Uterus (tissue), 4 donors: ENCODE measurements at places on chromosomes 6 and 20. TPM values are rescaled to one million over a fixed set of nuclear protein-coding genes. Genes with fewer than 3 reads are reported as not detected.

DNA sequence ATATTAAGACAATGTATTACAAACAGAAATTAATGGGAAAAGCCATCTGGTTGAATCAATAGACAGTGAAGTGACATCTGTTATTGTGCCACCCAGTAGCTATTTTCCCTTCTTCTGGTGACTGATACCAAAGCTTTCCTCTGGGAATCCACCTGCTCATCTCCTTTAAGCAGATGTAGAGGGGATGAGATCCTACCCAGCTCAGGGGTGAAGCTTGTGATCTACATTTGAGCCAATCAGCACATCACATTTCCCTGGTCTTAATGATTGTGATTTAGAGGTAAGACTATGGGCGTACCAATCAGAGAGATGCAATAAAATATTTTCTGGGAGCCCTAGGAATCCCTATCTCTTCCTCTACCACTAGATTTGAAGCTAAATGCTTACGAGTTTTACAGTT is 782.9 kb downstream of the PTPRT start:
- H3K4me1 ChIP-seq = no peaks in the 10 kb centered on the region
- no peak overlapping the region for H3K4me3 ChIP-seq
- H3K36me3 ChIP-seq = no peaks in the 10 kb centered on the region

DNA sequence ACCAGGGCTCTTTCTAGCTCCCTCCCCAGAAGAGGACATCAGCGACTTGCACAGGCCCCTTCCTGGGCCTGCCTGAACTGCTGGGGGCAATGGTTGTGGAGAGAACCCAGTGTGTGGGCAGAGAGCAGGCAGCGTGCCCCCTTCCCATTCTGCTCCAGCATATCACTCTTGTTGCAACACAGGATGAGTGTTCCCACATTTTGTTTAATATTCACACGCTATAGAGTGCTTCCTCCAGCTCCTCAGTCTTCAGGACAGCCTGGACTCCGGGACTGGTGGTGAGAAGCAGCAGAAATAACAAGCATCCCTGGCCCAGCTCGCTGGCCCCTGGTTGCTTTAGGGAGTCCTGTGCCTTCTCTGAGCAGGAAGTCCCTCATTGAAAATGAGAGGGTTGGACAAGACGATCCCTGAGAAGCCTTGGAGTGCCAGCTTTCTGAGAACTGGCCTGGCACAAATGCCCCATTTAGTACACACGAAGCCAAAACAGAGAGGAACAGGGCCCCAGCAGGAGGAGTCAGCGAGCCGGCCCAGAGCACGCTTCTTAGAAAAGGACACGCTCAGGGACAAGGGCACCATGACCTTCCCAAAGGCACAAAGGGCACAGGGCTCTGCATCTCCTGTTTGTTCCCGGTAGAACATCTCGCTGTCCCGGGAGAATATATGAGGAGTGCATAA is 84.2 kb upstream of the FOXC1 start:
- H3K27me3 ChIP-seq = no peaks in the 10 kb centered on the region
- no peaks in the 10 kb centered on the region for H3K4me1 ChIP-seq
- H3K4me3 ChIP-seq = no peak overlapping the region
- DNase-seq = no peak

- no peaks in the 10 kb centered on the region for H3K36me3 ChIP-seq
- no peak overlapping the region for H3K4me3 ChIP-seq
- no peak overlapping the region for H3K27ac ChIP-seq
- DNase-seq = no peak
Observed at GRCh38 chr6:29442719-29443118, 3.6 kb downstream of the OR10C1 start.

DNA sequence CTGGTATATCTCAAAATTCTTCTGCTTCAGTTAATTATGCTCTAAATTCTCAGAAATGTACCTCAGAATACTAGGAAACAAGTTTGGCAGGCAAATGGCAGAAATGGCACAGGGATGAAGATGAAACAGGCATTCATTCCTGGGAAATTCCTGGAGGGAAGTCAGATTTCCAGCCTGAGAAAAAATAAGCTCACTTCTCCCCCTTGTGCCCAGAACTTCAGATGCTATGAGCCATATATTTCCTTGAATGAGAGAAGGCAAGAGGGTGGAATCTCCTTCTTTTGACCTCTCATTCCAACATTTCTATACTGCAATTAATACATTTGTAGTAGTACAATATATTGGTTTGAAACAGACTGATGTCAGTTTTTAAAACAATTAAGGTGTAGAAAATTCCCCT is 22.8 kb downstream of the RGS17 start:
- H3K27me3 ChIP-seq = no peaks in the 10 kb centered on the region
- no peak overlapping the region for H3K27ac ChIP-seq
- DNase-seq = no peak
- no peaks in the 10 kb centered on the region for H3K36me3 ChIP-seq
- no peaks in the 10 kb centered on the region for H3K4me1 ChIP-seq

- no peak for DNase-seq
- no peaks in the 10 kb centered on the region for H3K36me3 ChIP-seq
- no peak overlapping the region for H3K27ac ChIP-seq
- H3K27me3 ChIP-seq = no peaks in the 10 kb centered on the region
- H3K4me3 ChIP-seq = no peak overlapping the region
- H3K4me1 ChIP-seq = no peaks in the 10 kb centered on the region
Observed at GRCh38 chr6:44868910-44869309, 459.2 kb upstream of the RUNX2 start.

- H3K4me1 ChIP-seq = no peaks in the 10 kb centered on the region
- no peaks in the 10 kb centered on the region for H3K27me3 ChIP-seq
- H3K27ac ChIP-seq = no peak overlapping the region
- H3K36me3 ChIP-seq = no peaks in the 10 kb centered on the region
Observed at GRCh38 chr6:144310765-144311164, 25.6 kb downstream of the UTRN start.

DNA sequence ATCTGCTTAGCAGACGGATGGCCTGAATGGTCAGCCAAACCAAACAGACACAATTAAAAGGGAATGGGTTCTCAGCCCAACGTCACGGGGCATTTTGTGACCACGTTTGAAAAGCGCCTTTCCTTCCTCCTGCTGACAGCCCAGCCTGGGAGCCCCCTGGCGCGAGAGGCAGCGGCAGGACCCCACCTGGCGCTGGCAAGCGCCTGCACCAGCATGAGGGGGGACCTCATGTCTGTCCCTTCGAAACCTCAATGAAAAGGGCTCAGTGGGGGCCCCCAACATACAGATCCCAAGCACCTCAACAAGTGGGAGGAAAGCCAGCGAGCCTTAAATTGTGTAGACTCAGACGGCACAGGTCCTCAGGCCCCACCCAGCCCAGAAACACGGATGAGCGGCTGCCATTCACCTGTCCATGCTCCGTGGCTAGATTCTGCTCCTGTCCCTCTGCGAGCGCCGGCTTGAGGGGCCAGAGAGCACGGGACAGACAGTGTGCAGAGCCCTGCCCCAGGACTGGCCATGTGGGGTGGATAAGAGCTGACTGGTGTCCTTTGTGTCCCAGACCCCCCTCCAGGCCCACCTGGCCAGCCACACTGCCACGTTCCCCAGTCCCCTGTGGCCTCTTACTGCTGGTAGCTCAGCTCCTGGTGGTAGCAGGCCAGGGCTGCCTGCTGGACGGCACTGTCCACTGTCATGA is 87.6 kb downstream of the NINL start:
- no peak overlapping the region for H3K27ac ChIP-seq
- DNase-seq = no peak
- H3K36me3 ChIP-seq = no peaks in the 10 kb centered on the region
- no peaks in the 10 kb centered on the region for H3K4me1 ChIP-seq
- H3K27me3 ChIP-seq = no peaks in the 10 kb centered on the region

DNA sequence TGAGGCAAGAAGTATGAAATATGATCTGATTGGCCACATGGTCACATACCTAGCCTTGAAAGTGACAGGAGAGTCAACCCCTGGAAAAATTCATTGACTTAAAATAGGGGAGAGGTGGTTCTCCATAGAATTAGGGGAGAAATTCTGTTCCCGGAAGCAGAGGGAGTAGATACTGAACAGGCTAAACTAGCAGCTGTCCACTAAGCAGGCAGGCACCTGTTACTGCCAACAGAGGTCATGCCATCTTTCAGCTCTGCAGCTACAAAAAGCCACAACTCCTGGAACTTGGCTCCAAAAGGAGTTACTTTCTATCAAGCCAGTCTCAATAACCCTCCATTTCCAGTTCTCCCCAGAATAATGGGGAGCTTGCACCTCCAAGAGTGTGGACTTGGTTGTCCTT is 352.5 kb downstream of the MAFB start:
- no peak for DNase-seq
- H3K4me3 ChIP-seq = no peak overlapping the region
- H3K36me3 ChIP-seq = no peaks in the 10 kb centered on the region
- no peaks in the 10 kb centered on the region for H3K4me1 ChIP-seq
- H3K27ac ChIP-seq = no peak overlapping the region
- H3K27me3 ChIP-seq = no peaks in the 10 kb centered on the region

GRCh38 chr20:57884956-57885355 is 175.1 kb upstream of the PMEPA1 start:
- no peaks in the 10 kb centered on the region for H3K36me3 ChIP-seq
- no peak for DNase-seq
- no peaks in the 10 kb centered on the region for H3K4me1 ChIP-seq
- no peaks in the 10 kb centered on the region for H3K27me3 ChIP-seq
- no peak overlapping the region for H3K4me3 ChIP-seq
- H3K27ac ChIP-seq = no peak overlapping the region

DNA sequence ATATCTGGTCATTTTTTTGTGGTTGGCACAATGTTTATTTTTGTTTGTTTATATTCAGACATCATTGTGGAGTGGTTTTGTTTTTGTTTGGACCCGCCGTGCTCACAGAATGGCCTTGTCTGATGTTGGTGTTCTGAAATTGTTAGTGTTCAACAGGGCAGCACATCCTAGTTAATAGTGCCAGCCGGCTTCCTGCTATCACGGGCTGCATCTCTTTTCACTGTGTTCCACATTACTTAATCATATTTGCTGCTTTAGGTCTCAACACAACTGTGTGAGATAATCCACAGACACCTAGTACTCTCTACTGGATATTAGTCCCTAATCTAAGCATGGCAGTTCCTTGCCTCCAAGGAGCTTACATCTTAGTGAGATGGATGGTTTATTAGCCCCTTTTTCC is 2.8 kb upstream of the EIF2S2 start:
- no peaks in the 10 kb centered on the region for H3K36me3 ChIP-seq
- no peaks in the 10 kb centered on the region for H3K4me1 ChIP-seq

- no peaks in the 10 kb centered on the region for H3K4me1 ChIP-seq
- DNase-seq = no peak
- H3K27me3 ChIP-seq = no peaks in the 10 kb centered on the region
- no peaks in the 10 kb centered on the region for H3K36me3 ChIP-seq
- no peak overlapping the region for H3K27ac ChIP-seq
Observed at GRCh38 chr6:18997375-18997826, 610.3 kb downstream of the RNF144B start.

GRCh38 chr6:125013938-125014660 is 51.9 kb downstream of the RNF217 start:
- H3K36me3 ChIP-seq = no peaks in the 10 kb centered on the region
- DNase-seq = no peak
- no peak overlapping the region for H3K4me3 ChIP-seq
- no peak overlapping the region for H3K27ac ChIP-seq

DNA sequence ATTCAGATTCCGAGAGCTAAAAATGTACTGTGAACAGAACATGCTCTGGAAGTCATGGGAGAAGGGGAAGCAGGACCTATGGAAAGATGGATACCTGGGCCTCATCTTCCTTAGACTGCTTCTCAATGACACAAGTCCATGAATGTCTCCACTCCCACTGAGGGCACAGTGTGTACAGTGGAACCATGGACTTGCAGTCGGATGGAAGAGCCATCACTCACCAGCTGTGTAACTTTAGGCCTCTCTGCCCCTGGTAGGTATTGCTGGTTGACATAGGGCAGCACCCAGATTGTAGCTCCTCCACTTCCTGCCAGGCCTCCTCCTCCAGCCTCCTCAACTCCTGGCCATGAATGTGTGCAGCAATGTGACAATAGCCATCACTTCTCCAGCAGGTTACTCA is 52.5 kb downstream of the MAFB start:
- H3K36me3 ChIP-seq = no peaks in the 10 kb centered on the region
- H3K4me1 ChIP-seq = no peaks in the 10 kb centered on the region
- no peaks in the 10 kb centered on the region for H3K27me3 ChIP-seq
- no peak for DNase-seq
- H3K27ac ChIP-seq = no peak overlapping the region

- DNase-seq = no peak
- no peak overlapping the region for H3K27ac ChIP-seq
- no peaks in the 10 kb centered on the region for H3K27me3 ChIP-seq
- no peak overlapping the region for H3K4me3 ChIP-seq
Observed at GRCh38 chr6:13004601-13005000, 288.0 kb downstream of the PHACTR1 start.

CYP39A1 gene
- total RNA-seq = 3.1 TPM

GMEB2 gene
- total RNA-seq = 9.7 TPM

JAG1 gene
- total RNA-seq = 130 TPM
